Renal pelvis (tissue), 12 donors: ENCODE measurements at places on chromosomes 4 and X. TPM values are rescaled to one million over a fixed set of nuclear protein-coding genes. Genes with fewer than 3 reads are reported as not detected.

DNA sequence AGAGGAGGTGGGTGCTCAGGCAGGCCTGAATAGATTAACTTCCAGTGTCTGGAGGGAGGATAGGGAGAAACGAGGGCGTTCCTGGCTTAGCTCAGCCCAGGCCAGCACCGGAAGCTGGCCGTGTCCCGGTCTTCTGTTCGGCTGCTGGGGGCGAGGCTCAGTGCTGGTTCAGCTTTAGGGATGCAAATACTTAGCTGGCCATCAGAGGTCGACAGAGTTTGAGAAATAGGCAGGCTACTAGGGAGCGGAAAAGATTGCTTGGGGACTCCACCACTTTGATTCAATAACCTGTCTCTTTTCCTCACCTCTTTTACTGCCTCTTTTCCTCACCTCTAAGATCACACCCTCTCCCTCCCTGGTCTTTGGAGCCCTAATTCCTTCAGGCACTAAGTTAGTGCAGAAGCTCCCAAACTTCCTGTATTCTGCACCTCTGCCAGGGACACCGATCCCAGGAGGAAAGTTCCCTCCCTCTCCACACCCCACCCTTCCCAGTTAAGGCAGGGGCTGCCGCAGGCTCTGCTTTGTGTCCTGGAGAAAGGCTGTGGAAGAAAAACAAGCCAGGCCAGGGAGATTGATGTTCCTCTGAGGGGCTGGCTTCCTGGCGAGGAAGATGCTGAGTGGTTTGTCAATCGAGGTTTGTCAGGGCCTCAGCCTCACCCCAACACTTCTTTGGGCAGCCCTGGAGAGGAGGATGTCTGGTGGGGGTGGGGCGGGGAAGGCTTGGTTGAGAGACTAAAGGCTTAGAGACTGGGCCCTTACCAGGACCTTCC is 6.0 kb upstream of the EFNB1 start:
- DNase-seq, result no peak

The IL9R gene
- polyA plus RNA-seq, result 0.30 TPM

The UGT2B10 gene
- polyA plus RNA-seq, result not detected

GRCh38 chr4:53844133-53844532 is 220.3 kb downstream of the CHIC2 start:
- no peak for DNase-seq

- DNase-seq, result no peak
These were observed 165.1 kb upstream of the PPP3CA start for GRCh38 chr4:101512416-101512815.

DNA sequence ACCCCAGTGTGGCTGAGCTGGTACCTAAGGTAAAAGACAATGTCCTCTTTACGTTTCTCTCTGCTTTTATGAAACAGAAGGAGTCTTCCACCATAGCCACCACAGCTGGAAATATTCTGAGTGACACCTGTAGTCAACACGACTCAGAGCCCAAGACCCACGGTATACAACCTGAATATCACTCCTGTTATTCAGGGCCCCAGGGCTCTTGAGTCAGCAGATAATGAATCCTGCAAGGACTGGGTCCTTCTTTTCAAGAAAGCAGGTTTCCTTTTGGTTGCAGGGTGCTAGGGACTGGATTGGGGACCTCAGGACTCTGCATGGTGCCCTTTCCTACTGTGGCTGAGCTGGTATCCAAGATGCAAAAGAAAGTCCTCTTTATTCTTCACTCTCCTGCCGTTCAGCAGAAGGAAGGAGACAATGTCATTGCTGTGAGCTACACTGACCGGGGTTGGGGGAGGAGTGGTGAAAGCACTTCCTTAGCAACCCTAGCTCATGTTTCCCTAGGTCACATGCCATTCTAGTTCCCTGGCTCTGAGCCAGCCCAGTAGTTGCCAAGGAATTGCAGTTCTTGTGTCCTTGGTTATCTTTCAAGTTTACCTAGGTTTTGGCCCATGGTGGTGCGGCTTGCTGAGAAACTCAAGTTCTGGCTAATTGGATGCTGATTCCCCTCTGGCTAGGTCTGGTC is 23.7 kb upstream of the UNC5C start:
- peak; percentile 78 for DNase-seq

The SMARCA5 gene
- polyA plus RNA-seq, result 110 TPM

DNA sequence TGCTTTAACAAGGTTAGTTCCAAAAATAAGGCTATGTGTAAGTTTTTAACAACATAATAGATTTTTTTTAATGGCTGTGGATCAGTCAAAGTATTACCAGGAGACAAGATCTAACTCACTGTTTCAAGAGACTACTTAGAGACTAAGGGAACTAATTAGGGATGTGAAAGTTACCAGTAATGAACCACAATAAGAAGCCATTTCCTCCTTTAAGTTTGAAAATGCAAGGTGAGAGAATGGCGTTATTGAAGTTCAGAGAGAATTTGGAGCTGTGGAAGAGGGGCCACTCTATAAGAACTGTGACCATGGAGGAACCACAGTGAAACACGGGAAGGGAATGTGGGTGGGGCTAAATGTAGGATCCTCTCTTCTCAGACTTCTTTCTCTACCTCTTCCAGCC is 624.2 kb downstream of the GLUD2 start:
- DNase-seq, result no peak

GRCh38 chrX:103063191-103063845 is 653 bp downstream of the BEX1 start:
- DNase-seq, result peak; percentile 61

DNA sequence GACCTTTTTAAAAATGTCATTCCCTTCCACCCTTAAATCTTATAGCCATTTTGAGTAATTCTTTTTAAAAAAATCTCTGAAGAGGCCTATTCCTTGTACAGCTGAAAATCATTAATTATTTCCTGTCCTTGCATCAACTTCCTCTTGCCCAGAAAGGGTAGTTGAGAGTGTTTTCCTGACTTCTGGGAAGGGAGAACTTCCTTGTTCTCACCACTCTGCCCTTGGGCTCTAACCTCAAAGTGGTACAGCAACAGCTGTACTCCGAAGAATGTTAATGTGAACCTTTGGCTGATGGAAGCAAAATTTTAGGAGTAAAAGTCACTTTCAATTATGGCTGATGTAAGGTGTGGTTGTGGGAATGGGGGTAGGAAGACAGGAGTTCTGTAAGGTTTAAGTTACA is 15.1 kb upstream of the FABP2 start:
- no peak for DNase-seq

- DNase-seq, result no peak
These were observed 254.2 kb downstream of the DHX15 start for GRCh38 chr4:24330172-24330571.

DNA sequence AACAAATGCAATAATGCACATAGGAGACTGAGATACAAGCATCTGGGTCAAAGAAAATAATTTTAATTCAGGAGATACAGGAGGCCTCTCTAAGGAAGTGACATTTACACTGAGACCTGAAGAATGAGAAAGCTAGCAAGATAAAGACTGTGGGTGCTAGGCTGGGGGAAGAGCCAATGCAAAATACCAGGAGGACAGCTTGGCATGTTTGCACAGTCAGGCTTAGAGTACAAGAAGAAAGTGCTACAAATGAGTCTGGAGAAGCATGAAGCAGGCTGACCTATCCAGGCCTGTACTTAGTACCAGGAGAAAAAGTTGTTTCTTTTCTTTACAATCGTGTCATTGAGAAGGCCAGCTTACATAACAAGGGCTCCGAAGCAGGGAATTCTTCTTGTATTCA is 56.9 kb downstream of the GABRB1 start:
- DNase-seq, result no peak
